ENCODE measurements at places on chromosomes 5 and 9.
A peak's percentile ranks its signal among the peaks of the same experiment; 100 is the strongest.

- no peaks in the 10 kb centered on the region for H3K27me3 ChIP-seq
- no peak for DNase-seq
- no peak overlapping the region for H3K4me3 ChIP-seq
- no peak overlapping the region for H3K27ac ChIP-seq
- H3K4me1 ChIP-seq: no peaks in the 10 kb centered on the region
Measured at GRCh38 chr9:23050548-23050947, 603.9 kb downstream of the DMRTA1 start.

DNA sequence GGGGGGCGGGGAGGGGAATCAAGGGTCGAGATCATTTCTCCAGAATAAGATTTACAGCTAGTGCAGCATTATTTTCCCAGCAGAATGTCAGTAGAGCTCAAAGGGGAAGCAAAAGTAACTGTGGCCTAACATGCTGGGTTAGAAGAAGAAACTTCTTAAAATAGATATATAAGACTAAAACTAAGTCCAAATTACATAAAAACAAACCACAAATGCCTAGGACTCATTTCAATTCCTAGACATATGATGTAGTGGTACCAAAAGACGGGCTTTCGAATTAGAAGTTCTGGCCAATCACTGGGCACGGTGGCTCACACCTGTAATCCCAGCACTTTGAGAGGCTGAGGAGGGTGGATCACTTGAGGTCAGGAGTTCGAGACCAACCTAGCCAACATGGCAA lies 20.8 kb upstream of the MELK start:
- H3K36me3 ChIP-seq: no peaks in the 10 kb centered on the region
- H3K27me3 ChIP-seq: no peaks in the 10 kb centered on the region
- H3K27ac ChIP-seq: no peak overlapping the region

DNA sequence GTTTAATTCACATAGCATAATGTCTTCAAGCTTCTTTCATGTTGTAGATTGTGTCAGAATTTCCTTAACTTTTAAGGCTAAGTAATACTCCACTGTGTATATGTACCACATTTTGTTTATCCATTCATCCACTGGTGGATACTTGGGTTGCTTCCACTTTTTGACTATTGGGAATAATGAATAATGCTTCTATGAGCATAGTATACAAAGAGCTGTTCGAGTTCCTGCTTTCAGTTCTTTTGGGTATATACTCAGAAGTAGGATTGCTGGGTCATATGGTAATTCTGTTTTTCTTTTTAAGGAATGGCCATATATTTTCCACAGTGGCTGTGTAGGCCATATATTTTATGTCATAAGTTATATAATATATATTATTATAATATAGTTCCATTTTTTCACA lies 3.6 kb upstream of the FAM120AOS start:
- no peak overlapping the region for H3K4me3 ChIP-seq
- H3K27me3 ChIP-seq: no peaks in the 10 kb centered on the region
- no peak overlapping the region for H3K27ac ChIP-seq
- H3K4me1 ChIP-seq: peaks cover 56% of the 10 kb centered on the region
- no peaks in the 10 kb centered on the region for H3K36me3 ChIP-seq
- no peak for DNase-seq

DNA sequence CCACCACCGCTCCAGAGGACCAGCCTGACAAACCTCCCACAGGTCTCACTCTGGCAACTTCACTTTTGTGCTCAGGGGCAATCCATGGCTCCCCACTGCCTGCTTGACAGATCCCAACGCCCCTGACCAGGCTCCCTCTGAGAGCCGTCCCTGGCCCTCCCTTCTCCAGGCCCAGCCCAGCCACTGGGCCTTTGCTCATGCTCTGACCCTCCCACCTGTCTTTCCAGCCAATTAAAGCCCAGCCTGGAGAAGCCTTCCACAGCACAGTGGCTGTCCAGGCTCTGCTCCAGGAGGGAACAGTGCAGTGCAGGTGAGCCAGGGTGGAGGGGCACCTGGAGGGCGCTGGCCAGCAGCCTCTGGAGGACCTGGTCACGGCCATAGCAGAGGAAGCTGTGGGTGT lies 3.3 kb downstream of the ENTPD2 start:
- H3K36me3 ChIP-seq: no peaks in the 10 kb centered on the region
- peaks cover 14% of the 10 kb centered on the region for H3K4me1 ChIP-seq
- no peak for DNase-seq

DNA sequence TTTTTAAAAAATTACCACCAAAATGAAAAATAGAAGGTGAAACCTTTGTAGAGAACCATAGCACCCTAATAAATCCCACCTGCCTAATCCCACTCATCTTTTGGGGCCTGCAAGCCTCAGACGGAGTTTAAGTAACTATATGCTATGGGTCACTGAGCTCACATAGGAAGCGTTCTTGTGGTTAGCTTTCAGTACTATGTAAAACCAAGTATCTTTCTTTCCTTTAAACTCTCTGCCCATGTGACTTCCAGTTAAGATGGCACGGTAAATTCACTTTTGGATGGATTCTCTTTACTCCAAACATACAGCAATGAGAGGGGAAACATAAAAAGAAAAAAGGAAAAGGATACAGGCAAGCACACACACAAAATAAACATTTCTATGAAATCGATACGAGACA lies 50.9 kb downstream of the FANCC start:
- DNase-seq: no peak
- H3K36me3 ChIP-seq: no peaks in the 10 kb centered on the region
- no peak overlapping the region for H3K4me3 ChIP-seq
- H3K27ac ChIP-seq: no peak overlapping the region
- H3K27me3 ChIP-seq: no peaks in the 10 kb centered on the region
- no peaks in the 10 kb centered on the region for H3K4me1 ChIP-seq

- no peak for DNase-seq
- no peaks in the 10 kb centered on the region for H3K4me1 ChIP-seq
- H3K27me3 ChIP-seq: no peaks in the 10 kb centered on the region
- H3K4me3 ChIP-seq: no peak overlapping the region
- H3K27ac ChIP-seq: no peak overlapping the region
Measured at GRCh38 chr9:135591506-135592330, 30.2 kb downstream of the PAEP start.

- no peak overlapping the region for H3K27ac ChIP-seq
- H3K36me3 ChIP-seq: peaks cover 84% of the 10 kb centered on the region
- H3K4me3 ChIP-seq: no peak overlapping the region
- no peaks in the 10 kb centered on the region for H3K4me1 ChIP-seq
Measured at GRCh38 chr5:6615034-6615815, 17.6 kb downstream of the NSUN2 start.

- no peak for DNase-seq
- H3K36me3 ChIP-seq: no peaks in the 10 kb centered on the region
- H3K27me3 ChIP-seq: no peaks in the 10 kb centered on the region
- H3K4me1 ChIP-seq: peaks cover 4% of the 10 kb centered on the region
- no peak overlapping the region for H3K27ac ChIP-seq
Measured at GRCh38 chr9:31388660-31389059, 995.8 kb upstream of the ACO1 start.

- no peak overlapping the region for H3K27ac ChIP-seq
- H3K36me3 ChIP-seq: no peaks in the 10 kb centered on the region
- H3K4me1 ChIP-seq: no peaks in the 10 kb centered on the region
- DNase-seq: no peak
- H3K4me3 ChIP-seq: no peak overlapping the region
- peaks cover 3% of the 10 kb centered on the region for H3K27me3 ChIP-seq
Measured at GRCh38 chr9:130331573-130331972, 66.0 kb downstream of the HMCN2 start.

DNA sequence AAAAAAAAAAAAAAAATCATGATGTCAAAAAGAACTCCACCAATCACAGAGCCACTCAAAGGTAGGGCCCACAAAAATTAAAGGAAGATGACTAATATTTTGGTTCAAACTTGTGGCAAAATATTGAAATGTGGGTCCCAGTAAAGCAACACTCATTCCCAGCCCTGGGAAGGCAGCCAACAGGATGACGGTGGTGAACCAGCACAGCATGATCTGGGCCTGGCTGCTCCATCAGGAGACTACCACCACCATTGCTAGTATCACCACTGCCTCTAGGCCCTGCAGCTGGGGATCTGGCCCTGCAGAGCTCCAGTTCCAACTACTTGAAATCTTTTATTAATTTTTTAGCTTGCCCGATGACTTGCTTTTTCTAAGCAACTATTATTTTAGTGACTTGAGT lies 206.8 kb upstream of the ITGA1 start:
- H3K4me3 ChIP-seq: no peak overlapping the region
- DNase-seq: no peak
- H3K4me1 ChIP-seq: no peaks in the 10 kb centered on the region

DNA sequence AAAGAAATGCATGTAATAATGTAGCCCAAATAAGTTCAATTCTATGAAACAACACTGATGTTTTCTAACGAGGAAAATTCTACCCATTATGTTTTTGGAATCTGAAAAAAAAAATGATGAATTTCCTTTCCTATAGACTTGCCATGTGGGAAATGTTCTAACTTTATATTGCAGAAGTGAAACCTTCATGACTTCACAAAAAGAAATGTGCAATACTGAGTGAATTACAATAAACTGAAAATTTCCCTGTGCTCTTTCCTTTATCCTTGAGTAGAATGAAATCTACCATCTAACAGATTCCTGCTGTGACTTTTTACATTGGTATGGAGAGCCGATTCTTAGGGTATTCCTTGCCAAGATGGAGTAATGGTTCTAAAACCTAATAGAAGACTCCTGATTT lies 1622.5 kb downstream of the MAT2B start:
- no peak overlapping the region for H3K27ac ChIP-seq
- H3K4me3 ChIP-seq: no peak overlapping the region
- H3K36me3 ChIP-seq: no peaks in the 10 kb centered on the region
- no peak for DNase-seq
- no peaks in the 10 kb centered on the region for H3K27me3 ChIP-seq

DNA sequence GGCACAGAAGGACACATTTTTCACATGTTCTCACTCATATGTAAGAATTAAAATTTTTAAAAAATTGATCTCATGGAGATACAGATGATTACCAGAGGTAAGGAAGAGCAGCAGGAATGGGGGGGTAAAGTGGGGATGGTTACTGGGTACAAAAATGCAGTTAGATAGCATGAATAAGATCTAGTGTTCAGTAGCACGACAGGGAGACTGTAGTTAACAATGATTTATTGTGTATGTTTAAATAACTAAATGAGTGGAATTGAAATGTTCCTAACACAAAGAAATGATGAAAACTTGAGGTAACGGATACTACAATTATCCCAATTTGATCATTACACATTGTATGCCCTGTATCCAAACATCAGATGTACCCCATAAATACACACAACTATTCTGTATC lies 15.2 kb upstream of the TGFBI start:
- H3K36me3 ChIP-seq: no peaks in the 10 kb centered on the region
- no peaks in the 10 kb centered on the region for H3K27me3 ChIP-seq
- H3K4me1 ChIP-seq: no peaks in the 10 kb centered on the region
- no peak for DNase-seq

GRCh38 chr5:132057498-132058255 lies 2.8 kb upstream of the IL3 start:
- peaks cover 37% of the 10 kb centered on the region for H3K4me1 ChIP-seq
- no peaks in the 10 kb centered on the region for H3K27me3 ChIP-seq
- DNase-seq: no peak
- H3K27ac ChIP-seq: no peak overlapping the region
- H3K4me3 ChIP-seq: no peak overlapping the region

GRCh38 chr5:143427122-143427735 lies 23.7 kb upstream of the NR3C1 start:
- DNase-seq: no peak
- no peaks in the 10 kb centered on the region for H3K4me1 ChIP-seq
- H3K27me3 ChIP-seq: no peaks in the 10 kb centered on the region
- no peaks in the 10 kb centered on the region for H3K36me3 ChIP-seq

GRCh38 chr5:115601701-115602590 lies at the start of gene TICAM2:
TICAM2 (minus strand) TSS chr5:115602479; CDS start chr5:115581256, 21,223 bp downstream.
- no peaks in the 10 kb centered on the region for H3K36me3 ChIP-seq
- H3K27me3 ChIP-seq: no peaks in the 10 kb centered on the region
- DNase-seq: peak; percentile 55
- H3K27ac ChIP-seq: peak within 1 kb of the TSS; percentile 55
- H3K4me3 ChIP-seq: peak within 1 kb of the TSS; percentile 62
- no peaks in the 10 kb centered on the region for H3K4me1 ChIP-seq

DNA sequence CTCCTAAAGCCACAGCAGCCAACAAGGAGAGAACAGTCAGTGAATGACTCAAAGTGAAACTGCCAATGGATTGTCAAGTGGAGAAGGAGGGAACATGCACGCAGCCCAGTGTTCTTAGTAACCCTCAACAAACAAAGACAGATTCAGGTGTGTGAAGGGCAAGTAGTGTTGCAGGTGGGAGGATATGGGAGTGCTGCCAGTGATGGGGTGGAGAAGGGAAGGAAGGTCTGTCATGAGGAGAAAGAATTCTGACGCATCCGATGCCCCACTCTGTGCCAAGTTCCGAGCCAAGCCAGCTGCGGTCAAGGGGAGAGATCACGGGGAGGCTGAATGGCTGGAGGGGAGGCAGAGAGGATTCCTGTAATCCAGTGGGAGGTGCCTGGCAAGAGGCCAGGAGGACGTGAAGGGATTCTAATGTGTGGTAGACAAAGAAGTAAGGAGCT lies 56.5 kb downstream of the CAST start:
- H3K27ac ChIP-seq: no peak overlapping the region
- H3K4me3 ChIP-seq: no peak overlapping the region
- no peaks in the 10 kb centered on the region for H3K27me3 ChIP-seq
- peaks cover 33% of the 10 kb centered on the region for H3K4me1 ChIP-seq
- no peak for DNase-seq

DNA sequence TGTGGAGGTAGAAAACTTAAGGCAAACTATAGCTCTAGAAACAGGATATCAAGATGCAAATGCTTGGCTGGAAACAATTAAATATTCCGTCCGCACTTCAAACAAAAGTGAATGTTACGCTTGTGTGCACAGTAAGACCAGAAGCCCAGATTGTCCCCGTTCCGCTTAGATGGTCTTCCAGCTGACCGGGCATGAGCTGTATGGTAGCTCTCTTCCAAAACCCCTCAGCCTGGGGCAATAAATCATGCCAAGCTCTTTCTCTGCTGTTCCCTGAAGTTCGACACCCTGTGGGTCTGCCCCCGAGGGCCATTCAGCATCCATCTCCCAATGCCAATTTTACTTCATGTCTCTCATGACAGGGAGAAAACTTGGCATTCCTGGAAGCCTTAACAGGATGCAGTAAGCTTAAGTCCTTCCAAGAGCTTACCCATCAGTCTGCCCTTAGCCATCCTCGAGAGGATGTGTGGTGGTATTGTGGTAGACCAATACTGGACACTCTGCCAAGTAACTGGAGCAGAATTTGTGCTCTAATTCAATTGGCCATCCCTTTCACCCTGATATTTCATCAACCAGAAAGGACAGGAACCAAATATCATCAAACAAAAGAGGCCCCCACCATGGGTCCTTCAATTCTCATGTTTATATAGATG lies 70.7 kb upstream of the RANBP6 start:
- no peaks in the 10 kb centered on the region for H3K4me1 ChIP-seq
- no peaks in the 10 kb centered on the region for H3K27me3 ChIP-seq
- no peak for DNase-seq

DNA sequence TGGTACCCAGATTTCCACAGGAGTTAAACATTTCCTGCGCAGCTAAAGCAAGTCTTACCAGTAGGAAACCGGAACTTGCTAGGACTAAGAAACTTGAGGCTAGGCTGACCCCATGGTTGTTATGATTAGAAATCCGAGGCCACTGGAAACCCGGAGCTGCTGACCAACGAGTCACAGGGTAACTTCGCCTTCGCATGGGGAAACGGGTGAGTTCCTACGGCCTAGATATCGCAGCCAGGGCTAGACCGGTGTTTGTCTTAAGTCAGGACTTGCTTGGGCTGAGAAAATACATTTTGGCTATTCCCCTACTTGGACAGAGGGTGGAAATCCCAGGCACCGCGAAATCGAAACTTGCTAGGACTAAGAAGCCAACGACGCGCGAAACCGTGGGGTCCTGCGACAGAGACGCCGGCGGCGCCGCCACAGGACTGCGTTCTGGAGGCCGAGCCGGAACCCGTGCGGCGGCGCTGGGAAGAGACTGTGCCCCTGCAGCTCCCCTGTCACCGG lies 1.6 kb upstream of the ANXA2R start:
- peak overlapping the region; percentile 88 for H3K27ac ChIP-seq
- peaks cover 29% of the 10 kb centered on the region for H3K4me1 ChIP-seq
- peak overlapping the region; percentile 98 for H3K4me3 ChIP-seq
- H3K27me3 ChIP-seq: no peaks in the 10 kb centered on the region
- peak; percentile 73 for DNase-seq

All from CD8-positive, alpha-beta memory T cell (primary cell).